ENCODE measurements at places on chromosomes 16 and 17.

DNA sequence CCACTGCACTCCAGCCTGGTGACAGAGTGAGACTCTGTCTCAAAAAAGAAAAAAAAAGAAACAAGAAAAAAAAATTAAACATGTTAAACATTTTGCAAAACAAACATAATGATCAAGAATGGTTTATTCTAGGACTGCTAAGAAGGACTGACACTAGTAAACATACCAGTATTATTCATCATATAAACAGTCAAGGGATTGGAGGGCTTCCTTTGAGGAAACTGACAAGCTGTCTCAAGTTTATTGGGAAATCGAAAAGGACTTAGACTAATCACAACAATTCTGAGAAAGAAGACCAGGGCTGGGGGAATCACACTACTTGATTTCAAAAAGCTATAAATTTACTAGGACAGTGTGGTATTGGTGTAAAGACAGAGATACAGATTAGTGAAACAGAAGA lies 75.5 kb downstream of the MYH10 start:
- no peak for DNase-seq

DNA sequence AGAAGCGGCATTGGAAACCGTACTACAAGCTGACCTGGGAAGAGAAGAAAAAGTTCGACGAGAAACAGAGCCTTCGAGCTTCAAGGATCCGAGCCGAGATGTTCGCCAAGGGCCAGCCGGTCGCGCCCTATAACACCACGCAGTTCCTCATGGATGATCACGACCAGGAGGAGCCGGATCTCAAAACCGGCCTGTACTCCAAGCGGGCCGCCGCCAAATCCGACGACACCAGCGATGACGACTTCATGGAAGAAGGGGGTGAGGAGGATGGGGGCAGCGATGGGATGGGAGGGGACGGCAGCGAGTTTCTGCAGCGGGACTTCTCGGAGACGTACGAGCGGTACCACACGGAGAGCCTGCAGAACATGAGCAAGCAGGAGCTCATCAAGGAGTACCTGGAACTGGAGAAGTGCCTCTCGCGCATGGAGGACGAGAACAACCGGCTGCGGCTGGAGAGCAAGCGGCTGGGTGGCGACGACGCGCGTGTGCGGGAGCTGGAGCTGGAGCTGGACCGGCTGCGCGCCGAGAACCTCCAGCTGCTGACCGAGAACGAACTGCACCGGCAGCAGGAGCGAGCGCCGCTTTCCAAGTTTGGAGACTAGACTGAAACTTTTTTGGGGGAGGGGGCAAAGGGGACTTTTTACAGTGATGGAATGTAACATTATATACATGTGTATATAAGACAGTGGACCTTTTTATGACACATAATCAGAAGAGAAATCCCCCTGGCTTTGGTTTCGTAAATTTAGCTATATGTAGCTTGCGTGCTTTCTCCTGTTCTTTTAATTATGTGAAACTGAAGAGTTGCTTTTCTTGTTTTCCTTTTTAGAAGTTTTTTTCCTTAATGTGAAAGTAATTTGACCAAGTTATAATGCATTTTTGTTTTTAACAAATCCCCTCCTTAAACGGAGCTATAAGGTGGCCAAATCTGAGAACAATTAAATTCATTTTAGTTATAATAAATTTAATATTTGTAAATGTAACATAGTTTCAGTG lies 1.7 kb downstream of the HEXIM1 start:
- peak; percentile 29 for DNase-seq

DNA sequence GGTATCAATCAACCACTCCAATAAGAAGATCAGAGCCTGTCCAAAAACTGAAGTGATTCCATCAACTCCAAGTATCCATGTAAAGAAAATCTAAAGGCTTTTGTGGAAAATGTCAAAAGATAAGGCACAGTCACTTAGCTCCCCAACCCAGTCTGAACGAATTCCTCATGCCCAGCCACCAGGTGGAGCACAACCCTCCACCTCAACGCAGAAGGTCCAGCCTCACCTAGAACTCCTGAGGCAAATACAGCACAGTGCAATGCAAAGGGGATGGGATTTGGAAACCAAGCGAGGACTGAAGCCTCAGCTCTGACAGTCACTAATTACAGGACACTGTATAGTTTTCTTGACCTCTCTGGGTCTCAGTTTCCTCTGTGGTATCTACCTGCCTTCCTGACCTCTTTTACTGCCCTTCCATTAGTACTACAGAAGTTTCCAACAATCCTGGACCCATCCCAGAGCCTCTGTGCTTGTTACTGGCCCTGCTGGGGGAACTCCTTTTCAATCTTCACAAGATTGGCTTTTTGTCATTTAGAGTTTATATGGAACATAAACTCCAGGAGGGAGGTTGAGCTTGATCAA lies 2.0 kb downstream of the NCBP3 start:
- no peak for DNase-seq

DNA sequence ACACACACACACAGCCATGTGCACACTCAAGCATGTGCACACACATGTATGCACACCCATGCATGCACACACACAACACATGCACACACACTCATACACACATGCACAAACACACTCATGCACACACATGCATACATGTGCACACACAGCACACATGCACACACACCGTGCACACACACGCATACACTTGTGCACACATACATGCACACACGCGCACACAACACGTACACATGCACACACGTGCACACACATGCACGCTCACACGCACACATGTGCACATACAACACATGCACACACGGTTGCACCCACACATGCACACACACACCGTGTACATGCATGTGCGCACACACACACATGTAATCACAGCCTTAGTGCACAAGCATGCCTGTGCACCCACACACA lies 230.4 kb upstream of the GSE1 start:
- DNase-seq: no peak

- DNase-seq: no peak
These were observed 11.5 kb upstream of the CLEC18C start for GRCh38 chr16:70162041-70162451.

DNA sequence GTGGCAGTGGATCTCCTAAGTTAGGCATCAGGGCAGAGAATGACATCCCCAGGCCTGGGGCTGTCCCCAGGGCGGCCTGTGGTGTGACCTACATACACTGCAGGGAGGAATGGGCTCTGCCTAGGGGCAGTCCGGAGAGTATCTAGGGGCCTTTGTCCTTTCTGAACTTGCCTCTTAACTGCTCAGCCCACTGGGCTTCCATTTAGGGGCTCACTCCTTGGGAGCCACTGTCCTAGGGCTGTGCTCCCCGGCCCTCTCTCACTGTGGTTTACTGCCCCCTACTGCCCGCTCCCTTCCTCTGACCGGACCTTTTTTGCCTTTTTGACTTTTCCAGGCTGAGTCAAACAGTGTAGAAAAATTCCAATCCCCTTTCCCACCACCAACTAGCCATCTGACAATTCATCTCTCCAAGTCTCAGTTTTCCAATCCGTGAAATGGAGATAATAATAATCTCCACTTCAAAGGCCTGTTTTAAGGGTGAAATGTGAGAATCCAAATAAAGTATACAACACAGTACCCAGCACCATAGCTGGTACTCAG lies 66.8 kb downstream of the DNAH3 start:
- DNase-seq: peak; percentile 3

DNA sequence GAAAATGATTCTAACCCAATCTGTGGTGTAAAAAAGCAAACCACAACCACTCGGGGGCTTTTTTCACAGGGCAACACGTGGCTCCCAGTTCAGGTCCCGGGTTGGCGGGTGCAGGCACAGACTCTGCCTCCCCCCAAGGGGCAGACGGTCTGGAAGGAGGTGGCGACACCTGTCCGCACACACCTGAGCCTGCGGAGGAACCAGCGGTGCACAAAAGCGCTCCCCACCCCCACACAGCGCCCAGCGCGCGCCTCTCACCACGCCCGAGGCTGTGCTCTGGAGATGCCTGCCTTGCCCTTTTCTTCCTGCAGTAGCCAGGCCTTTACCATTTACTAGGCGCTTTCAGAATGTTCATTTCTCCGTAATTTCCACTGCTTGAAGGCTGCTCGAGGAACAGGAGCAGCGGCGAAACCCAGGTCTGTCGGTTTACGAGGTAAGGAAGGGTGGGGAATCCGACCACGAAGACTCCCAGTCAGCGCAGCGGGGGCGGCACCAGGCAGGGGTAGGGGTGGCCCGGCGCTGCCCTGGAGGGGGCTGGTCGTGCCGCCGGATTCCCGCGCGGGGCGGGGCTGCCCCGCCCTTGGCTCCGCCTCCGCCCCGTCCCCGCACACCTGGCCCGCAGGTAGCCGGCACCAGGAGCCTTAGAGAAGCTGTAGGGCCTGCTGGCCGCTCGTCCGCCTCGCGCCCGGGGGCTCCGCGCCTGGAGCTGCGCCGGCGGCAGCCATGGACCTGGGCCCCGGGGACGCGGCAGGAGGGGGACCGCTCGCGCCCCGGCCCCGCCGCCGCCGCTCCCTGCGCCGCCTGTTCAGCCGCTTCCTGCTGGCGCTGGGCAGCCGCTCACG lies at the start of gene USP43:
Gene USP43 (plus strand): TSS at position 608 of the 842 bp plus-strand sequence. CDS start 116 bp downstream, at position 724.
- peak; percentile 10 for DNase-seq

- DNase-seq: no peak
These were observed 109.2 kb upstream of the NACA2 start for GRCh38 chr17:61700252-61700651.

GRCh38 chr16:57866529-57866918 lies 64.2 kb upstream of the KIFC3 start:
- no peak for DNase-seq

GRCh38 chr17:17149520-17150447 lies 56.3 kb downstream of the PLD6 start:
- no peak for DNase-seq

DNA sequence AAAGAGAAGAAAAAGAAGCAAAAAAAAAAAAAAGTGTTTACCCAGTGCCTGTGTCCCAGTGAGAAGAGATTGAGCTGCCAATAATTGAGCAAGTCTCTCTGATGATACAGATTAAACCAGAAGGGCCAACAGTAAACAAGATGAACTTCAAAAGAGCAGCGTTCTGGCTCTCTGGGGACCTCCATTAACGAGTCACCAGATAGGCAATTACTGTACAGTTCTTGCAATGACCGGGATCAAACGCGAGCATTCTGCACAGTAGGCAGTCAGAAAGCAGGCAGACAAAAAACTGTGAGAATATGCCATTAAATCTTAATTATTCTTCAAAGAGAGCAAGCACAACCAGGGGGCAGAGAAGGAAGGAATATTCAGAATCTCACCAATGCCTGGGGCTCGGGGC lies 626.1 kb downstream of the TMEM114 start:
- DNase-seq: no peak

DNA sequence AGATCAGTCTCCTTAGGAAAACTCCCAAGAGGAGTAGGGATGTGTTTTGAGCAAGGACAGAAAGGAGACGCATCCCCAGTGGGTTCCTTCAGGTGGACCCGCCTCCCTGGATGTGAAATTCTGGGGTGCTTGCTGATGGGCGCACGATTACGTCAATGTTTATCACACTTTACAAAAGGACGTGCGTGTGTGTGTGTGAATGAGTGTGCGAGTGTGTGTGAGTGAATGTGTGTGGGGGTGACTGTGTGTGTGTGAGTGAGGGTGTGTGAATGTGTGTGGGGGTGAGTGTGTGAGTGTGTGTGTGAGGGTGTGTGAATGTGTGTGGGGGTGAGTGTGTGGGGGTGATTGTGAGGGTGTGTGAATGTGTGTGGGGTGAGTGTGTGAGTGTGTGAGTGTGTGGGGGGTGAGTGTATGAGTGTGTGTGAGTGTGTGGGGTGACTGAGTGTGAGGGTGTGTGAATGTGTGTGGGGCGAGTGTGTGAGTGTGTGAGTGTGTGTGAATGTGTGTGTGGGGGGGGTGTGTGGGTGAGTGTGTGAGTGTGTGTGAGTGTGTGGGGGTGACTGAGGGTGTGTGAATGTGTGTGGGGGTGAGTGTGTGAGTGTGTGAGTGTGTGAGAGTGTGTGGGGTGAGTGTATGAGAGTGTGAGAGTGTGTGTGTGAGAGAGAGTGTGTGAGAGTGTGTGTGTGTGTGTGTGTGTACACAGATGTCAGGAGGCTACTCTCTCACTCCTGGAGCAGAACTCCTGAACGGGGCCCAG lies 4.1 kb upstream of the TRARG1 start:
- no peak for DNase-seq

GRCh38 chr16:56847173-56847910 lies 17.7 kb upstream of the SLC12A3 start:
- no peak for DNase-seq

- DNase-seq: no peak
These were observed 60.9 kb downstream of the KLHDC4 start for GRCh38 chr16:87704754-87705353.

- DNase-seq: peak; percentile 81
These were observed 6.4 kb downstream of the THRA start for GRCh38 chr17:40068917-40069750.

DNA sequence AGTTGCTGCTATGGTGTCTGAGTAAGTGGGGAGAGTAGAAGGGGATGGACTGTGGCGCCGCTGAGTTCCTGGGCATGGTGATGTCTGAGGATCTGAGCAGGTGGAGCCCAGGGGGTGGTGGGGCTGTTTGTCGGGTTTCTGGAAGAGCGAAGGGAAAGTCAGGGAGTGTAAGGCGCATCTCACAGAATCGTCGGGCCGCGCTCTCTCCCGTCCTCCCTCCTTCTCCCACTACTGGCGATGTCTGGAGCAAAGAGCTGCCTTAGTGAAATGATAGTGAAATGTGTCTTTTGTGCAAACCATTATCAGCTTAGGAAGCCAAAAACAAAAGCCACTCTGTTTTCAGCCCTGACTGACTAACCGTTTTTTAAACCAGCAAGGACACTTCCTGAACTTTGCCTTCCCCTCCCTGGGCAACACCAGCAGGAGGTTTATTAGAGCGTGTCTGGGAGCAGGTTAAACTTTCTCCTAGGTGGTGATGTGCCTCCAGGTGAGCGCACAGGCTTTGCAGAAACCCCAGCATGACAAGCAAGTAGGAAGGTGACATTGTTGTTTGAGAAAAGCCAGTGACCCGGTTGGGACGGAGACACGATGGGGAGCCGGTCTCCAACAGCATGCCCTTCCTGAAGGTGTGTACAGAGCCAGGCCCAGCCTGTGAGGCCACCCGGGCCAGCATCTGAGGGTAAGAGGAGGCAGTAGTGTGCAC lies 49.1 kb downstream of the RAB11FIP3 start:
- no peak for DNase-seq

- no peak for DNase-seq
These were observed 5.0 kb downstream of the CENPX start for GRCh38 chr17:82017612-82018151.

GRCh38 chr16:53052519-53053501 lies at the start of gene CHD9NB:
Gene CHD9NB, minus strand, starts transcription at chr16:53052897. Its CDS starts 8,739 bp downstream, at chr16:53044158.
- no peak for DNase-seq

DNA sequence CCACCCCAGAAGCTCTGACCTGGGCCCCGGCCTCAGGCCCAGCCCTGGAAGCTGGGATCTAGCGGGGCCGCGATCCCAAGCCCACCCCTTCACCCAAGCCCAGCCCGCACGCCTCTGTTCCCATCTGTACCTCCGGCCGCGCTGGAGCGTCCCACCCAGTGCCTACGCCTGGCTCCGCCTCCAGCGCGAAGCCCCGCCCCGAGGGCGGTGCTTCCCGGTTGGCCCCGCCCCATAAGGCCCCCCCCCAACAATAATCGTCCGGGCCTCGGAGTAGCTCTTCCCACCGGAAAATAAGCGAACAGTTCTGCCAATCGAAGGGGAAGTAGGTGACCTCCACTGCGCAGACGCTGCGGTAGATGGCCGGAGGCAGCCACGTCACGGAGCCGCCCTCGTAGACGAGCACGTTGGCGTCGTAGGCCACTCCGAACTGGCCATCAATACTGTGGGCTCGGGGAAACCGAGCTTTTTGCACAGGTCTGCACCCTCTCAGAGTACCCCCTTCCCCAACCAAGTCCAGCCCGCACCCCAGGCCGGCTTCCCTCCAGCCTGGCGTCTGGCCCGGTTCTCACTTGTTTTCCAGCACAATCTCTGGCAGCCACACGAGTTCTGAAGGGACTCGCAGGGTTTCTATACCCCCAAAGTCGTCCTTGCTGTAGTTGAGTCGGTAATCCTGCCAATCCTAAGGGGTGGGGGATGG lies 1.1 kb downstream of the CHRNE start:
- no peak for DNase-seq

Measured in NCI-H774 (cell line).